ENCODE measurements at places on chromosomes 4 and X.

DNA sequence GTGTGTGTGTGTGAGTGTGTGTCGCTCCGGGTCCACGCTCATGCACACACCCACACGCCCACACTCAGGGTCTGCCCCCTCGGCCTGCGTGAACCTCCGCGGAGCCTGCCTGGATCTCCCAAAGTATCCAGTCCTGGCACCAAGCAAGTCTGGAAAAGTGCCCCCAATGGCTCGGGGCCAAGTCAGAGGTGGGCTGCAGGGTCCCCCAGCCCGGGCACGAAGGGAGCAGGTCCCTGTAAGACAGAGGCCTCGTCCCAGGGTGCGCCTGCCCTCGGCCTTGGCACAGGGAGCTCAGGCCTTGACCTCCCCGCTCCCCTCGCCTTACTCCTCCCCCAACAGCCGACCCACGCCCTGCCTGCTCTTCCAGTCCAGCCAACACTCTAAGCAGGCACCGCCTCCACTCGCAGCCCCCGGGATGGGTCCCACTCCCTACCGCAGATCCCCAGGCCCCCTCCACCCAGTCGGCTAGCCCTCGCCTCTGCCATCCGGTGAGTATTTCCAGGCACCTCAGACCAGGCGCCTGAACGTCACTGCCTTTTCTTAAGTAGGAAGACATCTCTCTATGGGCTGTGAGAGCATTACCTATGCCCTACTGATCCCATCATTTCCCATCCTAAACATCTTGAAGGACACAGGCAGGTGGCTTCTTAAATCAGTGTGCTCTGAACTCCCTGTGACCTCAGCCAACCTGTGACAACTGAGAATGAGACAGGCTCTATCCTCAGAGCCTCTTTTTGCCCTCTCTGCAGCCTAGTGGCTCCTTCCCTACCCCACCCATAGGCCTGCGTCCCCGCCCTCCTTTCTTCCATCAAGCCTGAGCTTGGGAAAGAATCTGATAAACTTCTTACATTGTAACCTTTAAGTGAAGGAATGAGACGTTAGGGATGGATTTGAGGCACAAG is 704 bp downstream of the FAM114A1 start:
- no peak for DNase-seq

DNA sequence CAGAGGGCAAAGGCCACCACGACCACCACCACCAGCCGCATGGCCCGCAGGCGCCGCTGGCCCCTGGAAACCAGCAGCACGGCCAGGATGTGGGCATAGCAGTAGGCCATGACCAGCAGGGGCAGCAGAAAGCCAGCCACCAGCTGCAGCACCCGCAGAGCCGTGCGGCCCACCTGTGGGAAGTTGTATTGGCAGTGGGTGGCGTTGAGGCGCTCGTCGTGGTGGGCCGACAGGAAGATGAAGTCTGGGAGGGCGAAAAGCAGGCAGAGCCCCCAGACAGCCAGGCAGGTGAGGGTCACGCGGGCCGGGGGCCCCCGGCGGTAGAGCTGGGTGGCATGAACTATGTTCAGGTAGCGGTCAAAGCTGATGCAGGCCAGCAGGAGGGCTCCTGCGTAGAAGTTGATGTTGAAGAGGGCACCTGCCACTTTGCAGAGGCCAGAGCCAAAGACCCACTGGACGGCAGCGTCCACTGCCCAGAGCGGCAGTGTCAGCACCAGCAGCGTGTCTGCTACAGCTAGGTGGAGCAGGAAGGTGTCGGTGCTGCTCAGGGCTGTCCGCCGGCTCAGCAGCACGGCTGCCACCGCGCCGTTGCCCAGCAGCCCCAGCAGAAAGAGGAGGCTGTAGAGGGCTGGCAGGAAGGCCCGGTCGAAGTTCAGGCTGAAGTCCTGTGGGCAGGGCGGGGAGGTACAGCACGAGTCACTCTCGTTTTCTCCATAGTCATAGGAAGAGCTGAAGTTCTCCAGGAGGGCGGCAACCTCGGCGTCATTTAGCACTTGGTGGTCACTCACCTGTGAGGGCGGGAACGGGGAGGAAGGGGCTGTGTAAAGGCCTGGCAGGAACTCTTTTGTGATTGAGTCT is 1.4 kb downstream of the CXCR3 start:
- peak; percentile 27 for DNase-seq

DNA sequence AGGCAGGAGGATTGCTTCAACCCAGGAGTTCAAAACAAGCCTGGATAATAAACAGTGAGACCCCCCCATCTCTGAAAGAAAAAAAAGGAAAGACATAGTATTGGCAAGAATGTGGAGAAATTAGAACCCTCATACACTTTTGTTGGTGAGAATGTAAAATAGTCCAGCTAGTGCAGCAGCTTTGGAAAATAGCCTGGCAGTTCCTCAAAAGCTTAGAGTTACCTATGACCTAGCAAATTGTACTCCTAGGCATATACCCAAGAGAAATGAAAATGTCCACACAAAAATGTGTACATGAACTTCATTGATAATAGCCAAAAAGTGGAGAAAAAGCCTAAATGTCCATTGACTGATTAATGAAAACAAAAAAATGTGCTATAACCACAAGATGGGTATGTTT is 21.3 kb downstream of the THAP9 start:
- no peak for DNase-seq

DNA sequence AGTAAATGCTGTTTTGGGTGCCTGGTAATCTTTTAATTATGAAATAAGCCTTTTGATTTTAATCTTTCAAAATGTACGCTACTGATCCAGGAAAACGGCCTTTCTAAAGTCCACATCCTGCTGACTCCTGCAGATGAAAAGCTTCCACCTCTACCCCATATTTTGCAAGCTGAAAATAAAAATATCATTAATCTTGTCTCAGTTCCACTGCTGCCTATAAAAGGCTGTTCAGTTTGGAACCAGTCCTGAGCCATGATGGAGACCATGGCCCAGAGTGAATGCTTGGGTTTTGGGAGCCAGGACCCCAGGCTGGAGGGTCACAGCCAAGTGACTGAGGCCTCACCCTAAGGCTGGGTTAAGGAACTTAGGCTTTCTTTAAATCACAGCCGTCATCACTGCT is 110.8 kb downstream of the AFF1 start:
- no peak for DNase-seq

- no peak for DNase-seq
Measured at GRCh38 chr4:184526228-184526627, 51.9 kb upstream of the IRF2 start.

GRCh38 chr4:153045111-153045982 is 109.2 kb downstream of the FHDC1 start:
- DNase-seq, result no peak

DNA sequence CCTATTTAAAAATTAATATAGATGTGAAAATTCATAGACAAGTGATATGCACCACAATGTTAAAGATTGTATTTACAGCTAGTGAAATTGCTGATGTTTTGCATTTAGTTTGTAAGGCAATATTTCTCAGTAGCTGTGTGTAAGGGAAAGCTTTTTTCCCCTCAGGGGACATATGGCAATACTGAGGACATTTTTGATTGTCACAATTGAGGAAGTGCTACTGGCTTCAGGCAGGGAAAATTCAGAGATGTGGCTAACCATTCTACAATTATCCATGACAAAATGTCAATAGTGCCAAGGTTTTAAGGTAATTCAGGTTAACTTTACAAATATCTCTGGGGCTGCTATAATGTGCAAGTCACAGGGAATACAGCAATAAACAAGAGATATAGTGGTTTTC is 66.1 kb upstream of the IL15 start:
- DNase-seq, result no peak

- DNase-seq, result no peak
Measured at GRCh38 chr4:159542296-159542695, 439.4 kb downstream of the RAPGEF2 start.

DNA sequence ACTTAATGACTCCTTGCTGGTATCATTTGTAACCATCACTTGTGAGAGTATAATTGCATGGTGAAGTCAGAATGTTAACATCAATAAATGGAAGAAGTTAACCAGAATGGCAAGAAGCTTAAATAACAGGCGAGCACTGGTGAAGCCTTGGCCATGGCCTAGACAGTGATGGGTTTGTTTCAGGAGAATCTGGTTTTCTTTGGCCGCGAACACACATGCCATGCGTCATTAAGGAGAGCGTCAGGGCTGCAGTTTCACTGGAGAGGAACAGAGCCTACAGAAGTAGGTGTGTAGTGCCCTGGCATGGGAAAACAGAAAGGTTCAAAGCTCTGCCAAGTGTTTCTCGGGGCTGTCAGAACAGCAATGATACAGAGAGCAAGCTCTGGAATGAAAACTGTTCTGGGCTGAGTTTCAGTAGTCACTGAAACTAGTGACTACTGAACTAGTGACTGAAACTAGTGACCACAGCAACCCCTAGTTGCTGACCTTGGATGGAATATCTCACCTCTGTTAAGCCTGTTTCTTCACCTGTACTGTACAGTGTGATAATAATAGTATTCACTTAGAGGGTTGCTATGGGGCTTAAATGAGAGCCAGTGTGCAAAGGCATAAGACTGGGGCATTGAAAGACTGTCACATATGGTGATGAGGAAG is 93.8 kb downstream of the C4orf51 start:
- no peak for DNase-seq

- no peak for DNase-seq
Measured at GRCh38 chrX:150605603-150606002, 37.2 kb downstream of the MTM1 start.

GRCh38 chrX:50067435-50068284 is 133.1 kb downstream of the AKAP4 start:
- no peak for DNase-seq

GRCh38 chrX:42804524-42804923 is 26.6 kb upstream of the PPP1R2C start:
- no peak for DNase-seq

GRCh38 chrX:120499301-120500072 is 30.4 kb upstream of the LAMP2 start:
- DNase-seq, result no peak

DNA sequence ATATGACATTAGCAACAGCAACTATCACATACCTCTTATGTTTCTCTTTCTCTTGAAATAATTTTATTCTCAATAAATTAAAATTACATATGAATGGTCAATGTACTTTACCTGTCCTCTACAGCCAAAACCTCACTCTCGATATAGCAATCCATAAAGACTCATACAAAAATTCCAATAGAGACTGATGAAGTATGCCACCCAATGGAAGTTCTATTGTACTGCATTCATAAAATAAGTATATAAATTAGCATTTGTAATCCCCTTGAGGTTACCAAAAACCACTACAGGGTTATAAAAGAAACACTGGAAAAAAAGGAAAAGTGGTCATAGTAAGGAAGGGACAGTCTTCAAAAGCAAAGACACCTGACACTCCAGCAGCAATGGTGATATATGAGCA is 32.8 kb downstream of the CLDN2 start:
- DNase-seq, result no peak

DNA sequence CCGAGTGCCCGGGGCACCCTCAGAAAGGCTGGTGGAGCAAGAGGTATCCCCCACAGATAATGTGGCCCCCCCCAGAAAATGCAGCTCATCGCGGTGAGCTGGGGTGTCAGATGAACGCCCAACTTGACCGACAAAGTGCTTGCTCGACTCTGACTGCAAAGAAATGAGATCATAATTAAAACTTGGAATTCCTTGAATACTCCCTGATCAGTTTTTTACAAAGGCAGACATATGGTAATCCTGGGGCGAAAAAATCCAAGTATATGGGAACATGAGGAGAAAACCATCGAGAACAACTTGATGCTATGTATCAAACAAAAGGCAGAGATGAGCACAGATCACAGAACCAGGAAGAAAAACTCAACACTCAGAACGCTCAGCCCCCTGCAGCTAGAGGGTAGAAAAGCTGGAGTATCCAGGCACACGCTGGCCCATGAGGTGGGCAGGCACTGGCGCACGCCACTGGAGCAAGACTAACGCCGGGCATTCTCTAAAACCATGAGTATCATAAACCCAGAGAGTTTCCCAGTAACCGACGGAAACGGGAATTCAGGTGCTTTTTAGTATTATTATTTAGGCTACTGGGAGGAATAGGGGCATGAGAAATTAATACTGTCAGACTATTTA is 127.3 kb downstream of the AFAP1 start:
- DNase-seq, result no peak

GRCh38 chr4:142567620-142568451 is 278.3 kb downstream of the INPP4B start:
- DNase-seq, result no peak

All from CD4-positive, alpha-beta T cell treated with Interleukin-17A for 4 hours (primary cell).